A673 (cell line): ENCODE measurements at places on chromosomes 11 and 22. TPM values are rescaled to one million over a fixed set of nuclear protein-coding genes. Genes with fewer than 3 reads are reported as not detected.
A peak's percentile ranks its signal among the peaks of the same experiment; 100 is the strongest.

The INS gene
- not detected in 2 replicates for total RNA-seq

The OR51E2 gene
- total RNA-seq: not detected in 2 replicates

The F2 gene
- total RNA-seq: not detected in 2 replicates

DNA sequence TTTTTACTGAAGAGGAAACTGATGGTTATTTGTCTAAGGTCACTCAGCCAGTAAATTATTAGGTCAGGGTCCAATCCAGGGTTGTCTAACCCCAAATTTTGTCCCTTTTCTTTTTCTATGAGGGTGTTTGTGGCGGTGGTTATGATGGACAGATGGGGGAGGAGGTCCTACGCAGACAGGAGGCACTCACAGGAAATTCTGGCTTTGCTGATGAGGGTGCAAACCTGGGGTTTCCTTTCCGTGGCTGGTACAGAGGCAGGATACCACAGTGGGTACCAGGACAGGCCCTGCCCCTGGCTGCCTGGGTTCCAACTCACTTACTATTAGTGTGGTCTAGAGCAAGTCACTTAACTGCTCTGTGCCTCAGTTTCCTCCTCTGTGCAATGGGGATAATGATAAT is 91.0 kb downstream of the RRM1 start:
- no peak for DNase-seq

- no peak for DNase-seq
These were observed 23.8 kb upstream of the OAF start for GRCh38 chr11:120186774-120187591.

GRCh38 chr22:19892925-19893324 is 38.3 kb upstream of the GNB1L start:
- DNase-seq: no peak

GRCh38 chr22:19874307-19875060 is 19.8 kb upstream of the GNB1L start:
- peak; percentile 65 for DNase-seq
